ENCODE measurements at places on chromosomes 3 and 15.

DNA sequence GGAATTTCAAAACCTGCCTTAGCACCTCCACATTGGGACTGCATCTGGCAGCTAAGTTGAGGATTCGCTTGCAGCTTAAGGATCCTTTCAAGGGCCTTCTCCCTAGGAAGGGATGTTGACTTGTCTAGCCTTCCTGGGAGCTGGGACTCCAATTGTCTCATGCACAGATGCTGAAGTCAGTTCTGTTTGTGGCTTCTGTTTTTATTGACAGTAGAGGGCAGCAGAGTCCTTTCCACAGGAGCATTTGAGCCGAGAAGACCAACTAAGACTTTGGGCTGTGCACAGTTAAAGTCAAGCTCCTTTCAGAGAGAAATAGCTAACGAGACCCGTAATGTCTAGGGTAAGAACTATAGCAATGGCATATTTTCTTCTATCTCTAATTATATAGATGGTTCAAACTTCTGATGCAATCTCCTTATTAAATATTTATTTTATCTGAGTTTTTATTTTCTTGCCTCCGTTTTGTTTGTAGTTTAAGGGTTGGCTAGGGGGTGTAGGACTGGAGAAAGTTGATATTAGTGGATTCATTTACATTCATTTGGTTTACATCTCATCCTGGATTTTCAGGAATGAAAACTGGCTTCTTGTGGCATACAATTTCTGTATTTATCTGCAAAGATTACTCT is 59.7 kb upstream of the KBTBD8 start:
- H3K4me1 ChIP-seq, result peaks cover 5% of the 10 kb centered on the region
- no peaks in the 10 kb centered on the region for H3K36me3 ChIP-seq
- no peak for DNase-seq
- H3K27me3 ChIP-seq, result no peaks in the 10 kb centered on the region

DNA sequence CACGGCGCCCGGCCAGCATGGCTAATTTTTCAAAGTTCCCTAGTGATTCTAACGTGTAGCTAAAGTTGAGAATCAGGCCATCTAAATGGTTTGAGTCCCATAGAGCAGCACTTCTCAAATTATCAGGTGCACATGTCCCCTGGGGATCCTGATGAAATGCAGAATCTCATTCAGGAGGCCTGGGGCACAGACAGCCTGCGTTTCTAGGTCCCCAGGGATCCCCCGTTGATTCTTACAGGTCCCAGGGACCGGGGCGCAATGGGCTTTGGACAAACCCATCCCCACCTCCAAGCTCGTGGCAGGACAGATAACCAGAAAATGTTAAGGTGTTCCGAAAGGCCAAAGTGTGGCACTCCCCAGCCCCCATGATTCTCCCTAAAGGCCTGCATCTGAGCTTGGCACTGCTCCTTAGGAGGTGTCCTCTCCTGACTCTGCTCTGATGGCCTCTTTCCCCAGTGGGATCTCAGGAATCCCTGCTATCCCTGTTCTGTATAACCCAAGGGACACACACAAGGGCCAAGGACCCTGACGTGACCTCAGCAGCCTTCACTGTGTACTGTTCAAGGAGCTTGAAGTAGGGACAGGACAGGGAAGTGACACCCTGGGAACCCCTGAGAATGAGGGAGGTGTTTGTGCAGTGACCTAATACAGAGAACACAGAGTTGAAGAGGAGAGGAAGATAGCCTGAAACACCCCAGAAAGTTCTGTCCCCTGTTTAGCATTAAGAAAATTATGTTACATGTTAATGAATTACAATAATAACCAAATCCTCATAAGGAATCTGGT is 8.0 kb downstream of the LRRK1 start:
- no peak overlapping the region for H3K4me3 ChIP-seq
- H3K36me3 ChIP-seq, result peaks cover 54% of the 10 kb centered on the region
- H3K27ac ChIP-seq, result no peak overlapping the region
- no peaks in the 10 kb centered on the region for H3K27me3 ChIP-seq

DNA sequence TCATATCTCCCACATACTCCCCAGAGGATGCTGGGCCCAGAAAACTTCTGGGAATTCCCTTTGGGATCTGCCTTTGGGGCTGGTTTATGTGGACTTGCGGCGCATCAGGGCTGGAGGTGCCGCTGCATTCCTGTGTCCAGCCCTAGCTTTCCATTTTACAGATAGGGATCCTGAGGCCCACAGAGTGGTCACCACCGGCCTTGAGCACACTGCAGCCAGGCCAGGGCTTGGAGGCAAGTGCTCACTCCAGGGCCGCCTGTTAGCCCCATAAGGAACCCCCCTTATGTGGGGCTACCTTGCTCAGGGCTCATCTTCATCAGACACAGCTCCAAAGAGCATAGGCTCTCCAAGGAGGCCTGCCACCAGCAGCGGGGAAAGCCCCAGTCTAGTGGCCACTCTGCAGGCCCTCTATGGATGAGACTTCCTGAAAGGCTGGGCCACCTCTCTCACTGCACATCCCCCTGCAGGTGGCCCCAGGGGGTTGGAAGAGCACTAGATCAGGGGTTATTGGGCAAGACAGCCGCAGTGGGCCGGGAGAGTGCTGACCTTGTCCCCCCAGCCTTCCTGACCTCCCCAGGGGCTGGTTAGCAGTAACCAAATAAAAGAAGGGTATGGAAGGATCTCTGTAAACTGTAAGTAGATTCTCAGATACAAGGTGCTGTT is 9.2 kb upstream of the ATP2B2 start:
- no peaks in the 10 kb centered on the region for H3K4me1 ChIP-seq
- no peaks in the 10 kb centered on the region for H3K27me3 ChIP-seq
- H3K36me3 ChIP-seq, result no peaks in the 10 kb centered on the region
- H3K4me3 ChIP-seq, result no peak overlapping the region

DNA sequence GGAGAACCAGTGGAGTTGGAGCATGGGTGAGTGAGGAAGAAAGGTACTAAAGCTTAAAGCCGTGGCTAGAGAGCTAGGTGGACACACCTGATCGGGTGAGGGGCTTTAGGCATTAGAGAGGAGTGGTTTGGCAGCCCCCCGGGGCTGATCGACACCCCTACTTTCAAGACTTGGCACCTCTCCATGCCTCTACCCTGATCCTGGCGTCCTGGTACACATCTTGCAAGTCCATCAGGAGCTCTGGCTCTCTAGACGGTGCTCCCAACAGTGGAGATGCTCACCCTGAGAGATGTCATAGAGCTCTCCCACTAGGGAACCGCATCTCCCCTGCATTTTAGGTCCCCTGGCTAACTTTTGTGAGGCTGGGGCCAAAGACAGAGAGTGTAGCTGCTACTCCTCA is 98.1 kb downstream of the XXYLT1 start:
- H3K36me3 ChIP-seq, result no peaks in the 10 kb centered on the region
- H3K4me1 ChIP-seq, result peaks cover 26% of the 10 kb centered on the region
- DNase-seq, result no peak
- no peak overlapping the region for H3K4me3 ChIP-seq
- H3K27me3 ChIP-seq, result no peaks in the 10 kb centered on the region

GRCh38 chr3:48429317-48429959 is 448 bp downstream of the PLXNB1 start:
- H3K27me3 ChIP-seq, result peaks cover 5% of the 10 kb centered on the region
- H3K36me3 ChIP-seq, result peaks cover 19% of the 10 kb centered on the region
- H3K27ac ChIP-seq, result peak overlapping the region; percentile 97

All from stomach (tissue), 19 donors.